Tracheal epithelial cell (primary cell): ENCODE measurements at places on chromosomes 6 and 20. TPM values are rescaled to one million over a fixed set of nuclear protein-coding genes. Genes with fewer than 3 reads are reported as not detected.

Gene TNF
- 4.3 TPM in 1 of 2 replicates, not detected in the other for total RNA-seq

Gene HLA-C
- 191 and 310 TPM in 2 replicates for total RNA-seq

Gene CST4
- total RNA-seq = not detected in 2 replicates

Gene UQCC2
- total RNA-seq = 22.2 and 40.3 TPM in 2 replicates

Gene PSORS1C2
- not detected in 2 replicates for total RNA-seq

Gene FNDC11
- total RNA-seq = 0.85 and 3.1 TPM in 2 replicates

Gene PABPC1L
- total RNA-seq = 8.1 and 11.8 TPM in 2 replicates

Gene SIRPA
- 8.7 and 15.9 TPM in 2 replicates for total RNA-seq

Gene PRL
- not detected in 2 replicates for total RNA-seq

Gene EYA2
- total RNA-seq = 2.9 and 10.0 TPM in 2 replicates

Gene TBC1D32
- 7.5 and 8.3 TPM in 2 replicates for total RNA-seq

Gene RSPO4
- not detected in 2 replicates for total RNA-seq

Gene KIF6
- 0.21 TPM in 1 of 2 replicates, not detected in the other for total RNA-seq

Gene VSTM2L
- total RNA-seq = 5.8 and 43.3 TPM in 2 replicates

Gene RUNX2
- 1.7 and 1.9 TPM in 2 replicates for total RNA-seq

Gene MEI4
- total RNA-seq = 0.24 TPM in 1 of 2 replicates, not detected in the other

Gene SLC22A2
- total RNA-seq = 3.9 TPM in 1 of 2 replicates, not detected in the other

Gene FAM209B
- not detected in 2 replicates for total RNA-seq

Gene OR12D3
- total RNA-seq = not detected in 2 replicates

Gene SOBP
- 0.21 and 0.24 TPM in 2 replicates for total RNA-seq

Gene HLA-DQA1
- total RNA-seq = 0.24 TPM in 1 of 2 replicates, not detected in the other

Gene HLA-DQA2
- not detected in 2 replicates for total RNA-seq

Gene GPR6
- total RNA-seq = not detected in 2 replicates

Gene SULF2
- 77.6 and 210 TPM in 2 replicates for total RNA-seq

Gene TCF21
- under 0.01 TPM in 1 of 2 replicates, not detected in the other for total RNA-seq

Gene HLA-DRA
- not detected in 2 replicates for total RNA-seq

Gene EDN1
- total RNA-seq = 0.64 and 45.5 TPM in 2 replicates

Gene OTOR
- not detected in 2 replicates for total RNA-seq

Gene LRP11
- 160 and 262 TPM in 2 replicates for total RNA-seq

Gene LPIN3
- 6.2 and 11.8 TPM in 2 replicates for total RNA-seq

Gene C20orf141
- total RNA-seq = not detected in 2 replicates

Gene CGA
- not detected in 2 replicates for total RNA-seq

Gene PHACTR1
- 0.96 TPM in 1 of 2 replicates, not detected in the other for total RNA-seq

Gene MTO1
- 25.5 and 45.0 TPM in 2 replicates for total RNA-seq

Gene SCRT2
- total RNA-seq = not detected in 2 replicates

Gene PACRG
- 0.24 and 2.1 TPM in 2 replicates for total RNA-seq

Gene SLC22A3
- total RNA-seq = 8.0 and 9.2 TPM in 2 replicates

Gene ANKRD60
- total RNA-seq = not detected in 2 replicates

Gene WFDC5
- total RNA-seq = 2.4 TPM in 1 of 2 replicates, not detected in the other

Gene BMP6
- total RNA-seq = 1.1 and 2.2 TPM in 2 replicates

Gene FERMT1
- 69.5 and 82.7 TPM in 2 replicates for total RNA-seq

Gene CST5
- total RNA-seq = not detected in 2 replicates

Gene PGC
- total RNA-seq = not detected in 2 replicates

Gene OR2B6
- total RNA-seq = not detected in 2 replicates

Gene SLC4A11
- total RNA-seq = 3.0 and 3.1 TPM in 2 replicates

Gene IRAK1BP1
- 2.2 and 5.5 TPM in 2 replicates for total RNA-seq

Gene LY6G6C
- total RNA-seq = not detected in 2 replicates

Gene TNFAIP3
- 2.1 and 124 TPM in 2 replicates for total RNA-seq
